ENCODE measurements at places on chromosomes 3 and 15.
A peak's percentile ranks its signal among the peaks of the same experiment; 100 is the strongest.

GRCh38 chr15:51092480-51093040, 2.1 kb downstream of the TNFAIP8L3 start:
- no peak for DNase-seq

DNA sequence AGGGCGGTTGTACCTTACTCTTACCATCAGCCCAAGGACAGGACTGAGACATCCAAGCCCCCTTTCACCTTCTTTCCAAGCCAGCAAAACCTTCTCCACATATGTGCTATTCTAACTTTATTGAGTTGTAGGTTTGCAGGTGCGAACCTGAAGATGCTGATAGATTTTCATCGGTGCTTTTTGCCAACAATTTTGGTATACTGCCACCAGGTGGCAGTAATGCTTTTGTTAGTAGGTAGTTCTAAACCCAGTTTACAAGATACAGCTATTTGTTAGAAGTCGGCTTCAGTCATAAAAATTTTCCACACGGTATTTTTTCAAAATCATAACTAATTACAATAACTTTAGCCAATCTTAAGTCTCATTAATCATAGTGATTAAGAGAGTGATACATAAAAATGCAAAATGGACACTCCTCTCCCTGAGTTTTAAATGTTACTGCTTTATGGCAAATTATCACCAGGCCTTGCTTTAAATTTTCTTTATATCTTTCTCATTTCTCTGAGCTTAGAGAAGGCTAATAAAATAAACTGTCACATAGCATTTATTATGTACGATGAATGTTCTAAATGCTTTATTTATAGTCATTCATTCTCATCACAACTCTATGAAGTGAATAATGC, 636 bp downstream of the TBC1D21 start:
- peak; percentile 77 for DNase-seq

- no peak for DNase-seq
These were observed 54.3 kb upstream of the SGO1 start for GRCh38 chr3:20240154-20240883.

GRCh38 chr15:48315041-48315440, 16.2 kb upstream of the DUT start:
- DNase-seq: no peak

DNA sequence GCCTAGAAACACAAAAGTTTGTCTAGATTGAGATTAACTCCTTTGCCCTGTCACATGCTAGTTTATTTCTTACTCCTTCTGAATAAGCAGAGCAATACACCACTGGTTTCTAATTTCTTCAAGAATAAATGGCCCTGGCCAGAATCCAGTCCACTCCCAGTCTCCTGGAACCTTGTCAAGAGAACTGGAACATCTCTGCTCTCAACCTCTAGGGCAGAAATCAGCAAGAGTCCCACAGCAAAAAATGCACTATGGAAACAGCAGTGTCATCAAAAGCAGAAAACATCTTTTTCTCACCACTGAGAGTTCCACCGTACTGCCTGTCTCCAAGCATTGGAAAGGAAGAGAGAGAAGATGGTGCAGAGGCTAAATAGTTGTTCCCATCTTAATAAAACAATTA, 35.9 kb upstream of the PPP2R3A start:
- DNase-seq: peak; percentile 40

GRCh38 chr3:189941679-189942078, 179.0 kb downstream of the P3H2 start:
- DNase-seq: peak; percentile 86

GRCh38 chr3:129485721-129486663, 42.4 kb upstream of the RHO start:
- peak; percentile 86 for DNase-seq

DNA sequence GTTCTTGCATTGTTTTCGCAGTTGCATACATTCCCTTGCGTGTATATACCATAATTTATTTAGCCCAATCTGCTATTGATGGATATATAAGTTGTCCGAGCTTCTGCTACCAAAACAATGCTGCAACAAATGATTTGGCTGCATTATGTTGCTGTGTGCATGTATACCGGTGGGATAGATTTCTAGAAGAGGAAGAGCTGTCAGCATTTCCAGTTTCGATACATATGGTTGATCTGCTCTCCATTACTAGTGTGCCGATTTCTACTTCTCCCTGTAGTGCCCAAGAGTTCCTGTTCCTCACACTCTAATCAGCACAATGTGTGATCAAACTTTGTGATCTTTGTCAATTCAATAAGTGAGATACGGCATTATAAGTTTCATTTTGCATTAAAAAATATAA, 92.8 kb upstream of the NMNAT3 start:
- no peak for DNase-seq

GRCh38 chr15:45635191-45635638, 386 bp downstream of the SQOR start:
- peak; percentile 44 for DNase-seq
